CD4-positive, CD25-positive, alpha-beta regulatory T cell (primary cell): ENCODE measurements at places on chromosomes 7 and 10. TPM values are rescaled to one million over a fixed set of nuclear protein-coding genes. Genes with fewer than 3 reads are reported as not detected.

SLC39A12 gene
- not detected for total RNA-seq

DNA sequence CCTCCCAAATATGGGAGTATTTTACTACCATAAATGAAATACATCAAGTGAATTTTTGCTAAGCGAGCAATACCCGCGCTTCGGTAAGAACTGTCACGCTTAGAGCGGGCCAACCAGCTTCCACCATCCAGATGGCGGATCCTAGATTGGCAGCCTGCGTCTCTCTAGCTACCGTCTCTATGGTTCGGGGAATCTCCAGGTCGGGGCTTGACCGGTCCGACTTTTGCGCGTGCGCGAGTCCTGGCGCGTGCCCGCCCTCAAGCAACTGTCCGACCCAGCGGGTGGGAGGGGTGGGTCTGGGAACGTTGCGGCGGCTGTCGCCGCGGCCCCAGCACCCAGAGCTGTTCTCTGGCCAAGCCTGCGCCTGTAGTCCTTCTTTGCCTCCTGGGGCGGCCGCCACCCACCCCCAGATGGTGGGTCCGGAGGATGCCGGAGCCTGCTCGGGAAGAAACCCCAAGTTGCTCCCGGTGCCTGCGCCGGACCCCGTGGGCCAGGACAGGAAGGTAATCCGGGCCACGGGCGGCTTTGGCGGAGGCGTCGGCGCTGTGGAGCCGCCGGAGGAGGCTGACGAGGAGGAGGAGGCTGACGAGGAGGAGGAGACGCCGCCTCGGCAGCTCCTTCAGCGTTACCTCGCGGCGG, at the start of gene TBC1D12:
Gene TBC1D12 (plus strand): TSS at position 338 of the 639 bp plus-strand sequence. CDS start 73 bp downstream, at position 411.
- H3K36me3 ChIP-seq, result no peaks in the 10 kb centered on the region
- DNase-seq, result peak; percentile 2
- H3K27ac ChIP-seq, result no peak within 1 kb of the TSS

DNA sequence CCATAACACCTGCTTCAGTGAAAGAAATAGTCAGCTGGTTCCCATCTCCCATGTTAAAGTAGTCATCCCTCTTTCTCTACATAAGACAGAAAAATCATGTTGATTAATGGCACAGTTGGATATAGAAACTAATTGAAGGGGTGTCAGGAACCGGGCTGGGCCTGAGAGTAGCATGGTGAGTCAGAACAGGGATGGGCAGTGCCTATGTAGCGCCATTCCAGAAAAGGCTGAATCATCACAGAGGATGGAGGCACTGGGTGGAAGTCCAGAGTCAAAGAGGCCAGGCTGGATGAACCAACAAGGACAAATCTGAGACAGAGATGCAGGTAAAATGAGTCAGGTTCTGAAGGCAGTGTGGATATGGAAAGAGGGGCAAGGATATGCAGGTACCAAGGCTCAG, 201.2 kb downstream of the LHFPL3 start:
- H3K36me3 ChIP-seq, result no peaks in the 10 kb centered on the region
- no peaks in the 10 kb centered on the region for H3K27me3 ChIP-seq
- no peak overlapping the region for H3K27ac ChIP-seq
- no peak overlapping the region for H3K4me3 ChIP-seq
- no peaks in the 10 kb centered on the region for H3K4me1 ChIP-seq
- DNase-seq, result no peak

DNA sequence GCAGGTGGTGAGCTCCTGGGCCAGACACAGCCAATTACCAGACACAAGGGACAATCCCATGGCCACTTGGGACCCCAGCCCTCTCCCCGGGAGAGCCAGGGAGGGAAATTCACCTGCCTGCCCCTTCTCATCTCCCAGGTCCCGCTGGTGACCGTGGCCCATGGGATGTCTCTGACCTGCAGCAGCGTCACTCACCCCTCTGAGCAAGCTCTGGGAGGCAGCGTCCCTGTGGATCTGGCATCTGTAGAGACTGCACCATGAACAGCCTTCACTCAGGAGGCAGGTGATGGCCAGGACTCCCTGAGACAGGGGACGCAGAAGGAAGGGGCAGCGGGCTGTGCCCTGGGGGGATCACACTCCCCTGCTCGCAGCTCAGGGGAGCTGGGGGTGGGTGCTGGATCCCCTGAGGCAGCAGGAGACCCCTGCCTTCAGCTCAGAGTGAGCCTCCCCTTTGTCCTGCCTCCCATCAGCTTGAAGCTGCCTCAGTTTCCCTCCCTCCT, 90.8 kb downstream of the FOXL3 start:
- peaks cover 28% of the 10 kb centered on the region for H3K4me1 ChIP-seq
- DNase-seq, result peak; percentile 0
- H3K27ac ChIP-seq, result no peak overlapping the region
- H3K36me3 ChIP-seq, result no peaks in the 10 kb centered on the region

GRCh38 chr7:93889261-93889660, 1.3 kb downstream of the TFPI2 start:
- no peaks in the 10 kb centered on the region for H3K4me1 ChIP-seq
- H3K27ac ChIP-seq, result no peak overlapping the region
- DNase-seq, result no peak
- no peak overlapping the region for H3K4me3 ChIP-seq
- no peaks in the 10 kb centered on the region for H3K36me3 ChIP-seq
- peaks cover 3% of the 10 kb centered on the region for H3K27me3 ChIP-seq
